ENCODE measurements at places on chromosomes 2 and 18.

DNA sequence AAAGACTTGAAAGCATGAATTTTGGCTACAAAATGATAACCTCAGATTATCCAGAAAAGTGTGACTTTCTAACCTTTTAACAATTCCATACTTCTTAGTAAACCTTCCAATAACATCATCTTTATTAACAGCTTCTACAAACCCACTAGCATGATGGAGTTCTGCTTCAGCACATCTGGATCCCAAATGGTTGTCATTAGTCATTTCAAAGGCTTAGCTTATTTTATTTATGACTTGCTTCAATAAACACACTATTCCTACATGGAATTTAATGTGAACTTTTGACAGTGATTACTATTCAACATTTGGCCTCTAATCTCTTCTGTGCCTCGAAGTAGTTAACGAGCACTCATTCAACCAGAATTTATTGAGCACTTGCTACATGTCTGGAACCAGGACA lies 808.3 kb downstream of the TSN start:
- DNase-seq = no peak

DNA sequence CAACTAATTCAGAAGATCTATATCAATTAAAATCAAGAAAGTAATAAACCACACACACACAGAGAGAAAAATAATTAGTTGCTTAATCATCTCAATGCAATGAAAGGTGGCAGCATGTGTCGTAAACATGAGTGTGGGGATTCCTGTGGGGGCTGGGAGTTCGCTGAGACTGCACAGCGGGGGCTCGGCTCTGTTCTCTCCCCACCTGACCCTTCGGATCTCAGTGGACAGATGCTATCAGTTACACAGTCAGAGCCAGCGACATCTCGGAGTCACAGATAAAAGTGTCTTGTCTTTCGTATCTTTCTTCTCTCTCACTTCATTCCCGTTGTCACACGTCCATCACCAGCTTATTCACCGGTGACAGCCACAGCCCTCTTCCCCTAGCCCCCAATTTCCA lies 37.1 kb downstream of the COLEC12 start:
- no peak for DNase-seq

GRCh38 chr2:105789745-105790460 lies 45.2 kb downstream of the NCK2 start:
- no peak for DNase-seq

DNA sequence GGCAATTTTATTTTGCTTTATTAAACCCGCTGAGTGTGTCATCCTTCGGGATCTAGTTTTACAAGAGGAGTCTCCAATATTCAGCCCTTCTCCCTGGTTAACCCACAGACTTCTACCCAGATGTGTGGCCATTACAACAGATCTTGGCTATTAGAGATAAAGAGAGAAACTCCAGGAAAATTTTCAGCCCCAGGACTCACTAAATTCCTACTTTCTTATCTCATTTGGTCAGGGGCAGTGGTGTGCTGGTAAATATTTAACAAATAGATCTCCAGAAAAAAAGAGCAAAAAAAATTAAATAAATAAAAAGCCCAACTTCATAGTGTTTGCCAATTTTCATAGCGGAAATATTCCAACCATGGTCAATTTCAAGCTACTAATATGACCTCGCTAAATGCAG lies 168.4 kb downstream of the RND3 start:
- DNase-seq = no peak

DNA sequence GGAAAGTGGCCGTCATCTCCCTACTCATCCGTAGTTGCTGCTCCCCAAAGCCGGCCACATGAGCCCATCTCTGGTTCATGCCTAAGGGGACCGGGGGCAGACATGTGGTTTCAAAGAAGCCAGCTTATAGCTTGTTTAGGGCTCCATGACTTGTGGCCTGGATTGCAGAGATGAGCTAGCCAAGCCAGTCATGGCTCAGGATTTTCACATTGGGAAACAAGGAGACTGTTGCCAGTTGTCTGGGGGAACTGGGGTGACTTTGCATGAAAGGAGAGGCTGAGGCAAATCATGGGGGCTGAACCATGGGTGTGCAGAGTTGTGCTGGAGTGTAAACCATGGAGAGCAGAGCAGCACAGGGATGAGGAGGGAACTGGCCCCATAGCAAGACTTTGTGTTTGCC lies 183.0 kb upstream of the APCDD1 start:
- no peak for DNase-seq

DNA sequence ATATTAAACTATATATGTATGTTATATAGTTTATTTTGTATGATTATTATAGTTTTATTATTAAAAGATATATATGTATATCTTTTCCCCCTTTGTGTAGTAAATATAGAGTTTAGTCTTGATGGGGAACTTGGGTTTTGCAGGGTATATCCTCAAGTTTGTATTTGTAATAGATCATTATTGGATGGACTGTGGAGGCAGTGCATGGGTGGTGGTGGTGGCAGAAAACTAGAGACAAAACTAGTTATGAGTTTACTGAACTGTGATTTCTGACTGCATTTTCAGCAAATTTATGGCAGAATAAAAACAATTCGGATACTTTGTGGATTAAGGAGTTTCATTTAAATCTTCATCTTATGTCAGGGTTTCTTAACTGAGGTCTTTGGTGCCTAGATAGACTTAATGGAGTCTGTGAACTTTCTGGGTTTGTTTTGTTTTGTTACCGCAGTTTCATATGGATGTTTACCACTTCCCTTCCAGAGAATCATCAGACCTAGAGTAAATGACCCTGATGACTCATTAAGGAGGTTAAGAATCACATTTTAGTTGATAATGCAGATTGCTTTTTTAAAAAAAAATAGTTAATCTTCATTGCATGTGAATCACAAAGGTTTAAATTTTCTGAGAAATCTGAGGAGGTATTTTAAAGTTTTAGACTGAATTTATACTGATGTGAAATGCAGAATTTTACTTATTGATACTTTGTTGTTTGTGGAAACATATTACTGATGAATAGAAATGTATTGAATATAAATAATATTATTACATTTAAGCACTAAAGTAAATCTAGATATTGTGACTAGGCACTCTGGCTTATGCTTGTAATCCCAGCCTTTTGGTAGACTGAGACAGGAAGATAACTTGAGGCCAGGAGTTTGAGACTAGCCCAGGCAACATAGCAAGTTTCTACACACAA lies 14.5 kb downstream of the EPC2 start:
- no peak for DNase-seq

GRCh38 chr18:42080340-42080739 lies 125.3 kb downstream of the PIK3C3 start:
- no peak for DNase-seq

DNA sequence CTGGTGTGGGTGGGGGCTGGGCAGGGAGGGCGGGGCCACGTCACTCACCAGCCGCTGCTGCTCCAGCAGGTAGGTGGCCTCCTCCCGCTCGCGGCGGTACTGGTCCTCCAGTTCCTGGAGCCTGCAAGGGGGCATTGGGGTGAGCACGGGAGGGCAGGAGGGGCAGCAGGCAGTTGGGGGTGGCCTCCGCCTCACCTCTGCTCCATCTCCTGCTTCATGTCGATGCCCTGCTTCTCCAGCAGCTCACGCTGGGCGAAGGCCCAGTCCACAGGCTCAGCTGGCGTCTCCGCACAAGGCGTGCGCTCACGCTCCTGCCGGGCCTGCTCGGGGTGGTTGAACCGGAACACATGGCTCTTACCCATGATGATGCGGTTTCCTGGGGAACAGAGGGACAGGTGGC lies 57.0 kb downstream of the KIF1A start:
- DNase-seq = no peak

GRCh38 chr2:111626037-111626864 lies 257.7 kb downstream of the ANAPC1 start:
- DNase-seq = no peak

- no peak for DNase-seq
These were observed 115.6 kb downstream of the INO80D start for GRCh38 chr2:205970348-205970747.
